ENCODE measurements at places on chromosomes 3 and 15. TPM values are rescaled to one million over a fixed set of nuclear protein-coding genes. Genes with fewer than 3 reads are reported as not detected.

GRCh38 chr3:186477033-186477432, 67.1 kb downstream of the CRYGS start:
- DNase-seq, result no peak

DNA sequence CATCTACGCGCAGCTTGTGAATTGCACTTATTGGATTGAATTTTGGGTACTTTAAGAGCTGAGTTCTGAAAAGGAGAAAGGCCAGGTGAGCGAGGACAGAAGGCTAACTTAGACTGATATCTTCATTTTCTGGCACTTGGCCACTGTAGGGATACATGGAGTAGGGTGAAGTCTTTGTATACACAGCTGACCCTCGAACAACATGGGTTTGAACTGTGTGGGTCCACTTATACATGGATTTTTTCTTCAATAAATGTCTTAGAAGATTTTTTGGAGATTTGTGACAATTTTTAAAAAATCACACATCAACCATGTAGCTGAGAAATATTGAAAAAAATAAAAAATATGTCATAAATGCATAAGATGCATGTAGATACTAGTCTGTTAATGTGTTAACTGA, 18.3 kb downstream of the PTPRG start:
- no peak for DNase-seq

The NR2F2 gene
- 126 TPM for total RNA-seq

The GOLGA6L4 gene
- 1.2 TPM for total RNA-seq

DNA sequence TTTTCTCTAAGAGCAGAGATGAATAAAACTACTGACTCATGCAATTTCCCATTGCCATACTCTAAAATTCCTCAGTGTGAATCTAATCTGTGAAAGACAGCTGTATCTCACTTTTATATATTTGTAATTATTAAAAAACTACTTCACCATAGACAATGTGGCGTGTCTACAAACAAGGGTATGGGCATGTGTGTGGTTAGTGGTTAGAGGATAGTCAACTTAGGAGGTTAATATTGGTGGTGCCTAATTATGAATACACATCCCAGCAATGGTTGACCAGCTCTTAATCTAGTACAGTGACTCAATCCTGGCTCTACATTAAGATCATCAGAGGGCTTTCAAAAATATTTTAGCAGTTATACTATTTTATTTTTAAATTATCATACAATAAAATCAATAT, 94.5 kb downstream of the GOLIM4 start:
- DNase-seq, result no peak

GRCh38 chr3:74267131-74267530, 347.3 kb downstream of the CNTN3 start:
- no peak for DNase-seq

GRCh38 chr15:86018679-86019078, 61.0 kb upstream of the AGBL1 start:
- no peak for DNase-seq

DNA sequence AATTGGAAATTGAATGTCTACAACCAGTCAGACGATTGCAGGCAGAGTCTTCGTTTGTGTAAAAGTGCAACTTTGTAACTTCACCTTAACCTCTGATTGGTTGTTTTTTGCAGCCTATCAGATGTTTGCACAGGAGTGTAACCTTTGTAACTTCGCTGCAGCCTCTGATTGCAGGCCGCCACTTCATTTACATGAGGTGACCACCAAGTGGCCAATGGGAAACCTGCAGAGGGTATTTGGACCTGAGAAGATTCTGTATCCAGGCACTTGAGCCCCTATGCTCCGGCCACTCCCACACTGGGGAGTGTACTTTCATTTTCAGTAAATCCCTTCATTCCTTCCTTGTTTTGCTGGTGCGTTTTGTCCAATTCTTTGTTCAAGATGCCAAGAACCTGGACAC, 68.1 kb upstream of the PFN2 start:
- DNase-seq, result no peak

DNA sequence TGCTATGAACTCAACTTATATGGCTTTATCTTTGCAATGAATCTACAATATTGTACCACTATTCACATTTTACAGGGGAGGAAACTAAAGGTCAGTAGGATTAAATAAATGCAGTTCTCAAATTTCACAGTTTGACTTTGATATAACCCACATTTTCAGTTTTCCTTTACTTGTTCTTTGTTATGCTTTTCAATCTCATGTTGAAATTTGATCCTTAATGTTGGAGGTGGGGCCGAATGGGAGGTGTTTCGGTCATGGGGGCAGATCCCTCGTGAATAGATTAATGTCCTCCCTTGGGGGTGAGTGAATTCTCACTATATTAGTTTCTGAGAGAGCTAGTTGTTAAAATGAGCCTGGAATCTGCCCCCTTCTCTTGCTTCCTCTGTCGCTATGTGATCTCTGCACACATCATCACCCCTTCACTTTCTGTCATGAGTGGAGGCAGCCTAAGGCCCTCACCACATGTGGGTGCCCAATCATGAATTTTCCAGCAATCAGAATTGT, 44.7 kb downstream of the CD200 start:
- no peak for DNase-seq

GRCh38 chr3:30011237-30011803, 595.1 kb upstream of the TGFBR2 start:
- DNase-seq, result no peak

The MCTP2 gene
- 4.2 TPM for total RNA-seq

- DNase-seq, result no peak
Measured at GRCh38 chr15:92023965-92024364, 170.5 kb downstream of the SLCO3A1 start.

GRCh38 chr15:59251001-59251845, 44.6 kb downstream of the LDHAL6B start:
- DNase-seq, result no peak

- DNase-seq, result no peak
Measured at GRCh38 chr15:44532689-44533088, 4.3 kb upstream of the EIF3J start.

- DNase-seq, result no peak
Measured at GRCh38 chr15:78064544-78064943, 13.0 kb downstream of the TBC1D2B start.

DNA sequence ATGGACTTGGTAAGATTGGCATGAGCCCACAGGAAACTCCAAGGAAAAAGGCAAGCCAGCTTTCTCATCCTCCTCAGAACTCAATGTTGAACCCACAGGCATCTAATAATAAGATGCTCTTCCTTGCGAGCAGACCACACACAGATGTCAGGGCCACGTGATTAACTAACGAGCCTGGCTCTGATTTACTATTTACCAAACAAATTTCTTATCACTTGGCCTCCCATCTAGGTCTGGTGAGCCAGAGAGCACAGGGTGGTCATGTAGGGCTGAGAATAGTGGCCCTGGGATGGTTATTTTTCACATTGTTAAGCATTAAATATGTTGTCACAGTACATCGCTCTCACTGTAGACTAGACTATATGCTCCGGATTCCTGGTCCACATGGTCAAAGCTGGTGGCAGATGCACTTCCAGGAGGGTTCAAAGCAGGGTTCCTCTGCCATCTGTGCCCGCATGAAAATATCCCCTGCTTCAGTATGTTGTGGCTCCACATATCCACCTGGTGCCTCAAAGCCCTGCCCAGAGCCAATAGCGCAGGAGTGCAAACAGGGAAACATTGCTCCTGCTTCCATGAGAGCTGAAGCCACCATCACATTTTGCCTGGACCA, 472.5 kb upstream of the WNT5A start:
- no peak for DNase-seq

GRCh38 chr3:117463276-117464115, 753.9 kb downstream of the TUSC7 start:
- no peak for DNase-seq

- DNase-seq, result no peak
Measured at GRCh38 chr15:53506370-53506769, 253.1 kb downstream of the WDR72 start.

GRCh38 chr3:102180280-102180931, 254.4 kb upstream of the ZPLD1 start:
- DNase-seq, result peak; percentile 95

DNA sequence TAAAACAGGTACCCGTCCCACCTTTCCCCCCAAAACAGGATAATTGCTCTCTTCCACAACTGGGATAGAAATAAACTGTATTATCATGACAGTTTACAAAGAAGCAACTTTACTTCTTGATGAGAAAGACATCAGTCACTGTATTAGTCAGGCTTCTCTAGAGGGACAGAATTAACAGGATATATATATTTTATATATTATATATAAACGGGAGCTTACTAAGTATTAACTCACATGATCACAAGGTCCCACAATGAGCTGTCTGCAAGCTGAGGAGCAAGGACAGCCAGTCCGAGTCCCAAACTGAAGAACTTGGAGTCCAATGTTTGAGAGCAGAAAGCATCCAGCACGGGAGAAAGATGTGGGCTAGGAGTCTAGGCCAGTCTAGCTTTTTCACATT, 18.4 kb upstream of the PLSCR4 start:
- no peak for DNase-seq

- peak; percentile 81 for DNase-seq
Measured at GRCh38 chr15:64536244-64536836, 76.0 kb downstream of the ZNF609 start.

GRCh38 chr3:45343947-45344346, 44.4 kb upstream of the LARS2 start:
- no peak for DNase-seq

- DNase-seq, result no peak
Measured at GRCh38 chr15:48367483-48367882, 36.3 kb downstream of the DUT start.

The GATA2 gene
- total RNA-seq, result 77.4 TPM

DNA sequence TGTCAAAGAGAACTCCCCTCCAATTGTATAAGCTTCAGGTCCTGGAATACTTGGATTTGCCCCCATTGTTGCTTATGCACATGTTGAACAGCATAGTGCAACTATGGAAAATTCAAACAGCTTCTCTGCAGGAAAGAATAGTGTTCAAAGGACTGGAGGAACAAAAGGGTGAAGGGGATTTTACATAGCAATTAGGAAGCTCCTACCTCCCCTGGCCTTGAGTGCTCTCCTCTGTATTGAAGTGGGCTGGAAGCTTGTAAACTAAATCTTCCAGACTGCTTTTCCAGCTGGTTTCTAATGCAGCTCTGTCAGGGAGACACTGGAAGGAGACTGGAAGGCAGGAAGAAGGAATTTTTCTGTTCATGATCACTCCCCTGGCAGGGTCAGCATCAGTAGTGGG, 7.2 kb upstream of the ELP6 start:
- DNase-seq, result no peak

- no peak for DNase-seq
Measured at GRCh38 chr15:76866008-76866407, 39.1 kb downstream of the SCAPER start.

GRCh38 chr15:25848784-25849156, 14.4 kb downstream of the ATP10A start:
- DNase-seq, result no peak

GRCh38 chr3:36403661-36404060, 23.4 kb downstream of the STAC start:
- DNase-seq, result no peak

The SOX2 gene
- total RNA-seq, result not detected

The RBP2 gene
- not detected for total RNA-seq

The ECE2 gene
- not detected for total RNA-seq

DNA sequence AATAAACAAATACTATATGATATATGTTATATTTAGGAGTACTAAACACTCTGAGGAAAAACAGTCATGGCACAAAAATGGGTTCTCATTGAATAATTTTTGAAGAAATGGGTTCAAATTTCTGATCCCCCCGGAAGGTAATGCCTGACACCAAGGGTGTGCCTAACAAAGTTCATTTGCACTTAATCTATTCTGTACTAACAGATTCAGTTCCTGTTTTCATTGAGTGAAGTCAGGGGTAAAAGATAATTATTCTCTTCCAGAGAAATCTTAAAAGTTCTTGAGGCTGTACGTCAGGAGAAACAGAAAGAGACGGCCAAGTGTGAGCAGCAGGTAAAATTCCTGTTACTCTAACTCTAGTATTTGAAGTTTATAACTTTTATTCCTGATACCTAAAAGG, 34.5 kb upstream of the TMEM42 start:
- DNase-seq, result no peak

The WDR49 gene
- total RNA-seq, result not detected

GRCh38 chr3:53489787-53490458, 4.5 kb upstream of the CACNA1D start:
- no peak for DNase-seq

DNA sequence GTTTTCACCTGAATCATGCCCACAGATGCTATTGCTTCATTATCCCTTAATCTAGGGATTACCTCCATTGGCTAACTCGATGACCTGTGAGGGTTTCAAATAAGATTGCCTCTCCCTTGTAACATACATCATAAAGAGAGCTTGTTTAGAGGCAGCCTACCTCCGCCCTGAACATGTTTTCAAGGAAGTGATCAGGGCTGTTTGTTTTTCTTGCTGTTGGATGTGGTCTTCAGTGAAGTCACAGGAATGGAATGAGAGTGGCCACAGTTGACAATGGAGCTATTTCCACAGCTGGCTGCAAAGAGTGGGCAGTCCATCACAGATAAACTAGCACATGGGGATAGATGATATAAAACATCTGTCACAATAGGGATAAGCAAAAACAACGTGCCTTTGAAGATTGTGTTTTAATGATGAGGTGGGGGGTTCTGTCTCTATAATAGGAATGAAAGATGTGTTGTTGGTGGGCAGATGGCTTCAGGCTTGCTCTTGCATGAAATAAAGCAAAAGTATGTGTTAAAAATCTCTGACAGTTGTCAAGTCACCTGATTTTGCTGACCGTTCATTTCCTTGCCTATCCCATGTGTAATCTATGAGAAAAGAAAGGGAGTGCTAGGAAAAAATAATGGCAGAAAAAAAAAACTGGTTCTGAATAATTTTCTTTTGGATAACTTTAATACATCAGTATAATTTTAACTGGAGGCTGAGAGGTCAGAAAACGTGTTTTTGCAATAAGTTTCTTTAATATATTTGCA, 642.3 kb downstream of the RBMS3 start:
- peak; percentile 68 for DNase-seq

DNA sequence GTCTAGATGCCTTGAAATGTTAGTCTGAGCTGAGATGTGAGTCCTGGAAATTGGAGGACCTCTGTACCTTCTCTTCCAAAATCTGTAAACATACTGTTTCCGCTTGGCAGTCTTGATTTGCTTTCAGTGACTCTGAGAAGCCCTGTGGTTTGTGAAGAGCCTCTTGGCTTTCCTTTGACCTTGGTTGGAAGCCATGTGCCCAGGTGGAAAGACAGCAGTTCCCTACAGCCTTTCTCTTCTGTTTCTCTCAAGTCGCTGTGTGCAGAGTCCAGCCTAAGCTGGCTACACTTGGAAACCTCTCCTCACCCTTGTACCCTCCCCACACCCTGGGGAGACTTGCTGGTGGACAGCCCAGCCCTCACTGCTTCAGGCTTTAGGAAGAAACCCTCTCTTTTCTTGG, 129.8 kb upstream of the CTDSPL start:
- no peak for DNase-seq

The LDHAL6B gene
- total RNA-seq, result not detected

GRCh38 chr3:101259485-101260341, 60.7 kb downstream of the IMPG2 start:
- no peak for DNase-seq

GRCh38 chr3:25036633-25037032, 391.4 kb upstream of the RARB start:
- DNase-seq, result no peak
